ENCODE measurements at places on chromosomes 16 and 17.
A peak's percentile ranks its signal among the peaks of the same experiment; 100 is the strongest.

GRCh38 chr17:37299257-37299980 lies 76.4 kb upstream of the C17orf78 start:
- no peak for DNase-seq

DNA sequence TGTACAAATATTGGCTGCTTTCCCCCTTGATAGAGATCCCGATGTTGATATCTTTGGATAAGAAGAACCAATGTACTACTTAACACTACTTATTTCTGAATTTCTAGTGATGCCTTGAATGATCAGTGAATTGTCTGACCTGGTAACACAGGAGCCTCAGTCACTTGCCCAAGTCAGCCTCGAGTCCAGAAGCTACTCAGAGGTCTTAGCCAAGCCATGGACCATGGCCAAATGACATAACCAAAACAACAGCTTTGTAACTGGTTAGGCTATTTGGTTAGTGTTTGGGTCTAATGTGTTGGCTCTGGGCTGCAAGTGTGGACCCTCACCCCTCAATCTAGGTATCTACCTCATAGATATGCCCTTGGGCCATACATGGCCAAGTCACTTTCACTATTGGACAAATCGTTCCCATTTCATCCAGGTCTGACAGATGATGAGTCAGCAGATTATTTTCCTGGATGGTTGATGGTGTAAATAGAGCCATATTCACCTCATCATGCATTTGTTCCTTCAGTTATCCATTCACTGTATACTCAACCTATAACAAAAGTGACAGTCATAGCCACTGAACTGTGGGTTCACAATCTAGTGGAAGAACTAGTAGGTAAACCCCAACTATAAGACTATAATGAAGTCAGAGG lies 3.5 kb downstream of the RBFOX1 start:
- DNase-seq: no peak

DNA sequence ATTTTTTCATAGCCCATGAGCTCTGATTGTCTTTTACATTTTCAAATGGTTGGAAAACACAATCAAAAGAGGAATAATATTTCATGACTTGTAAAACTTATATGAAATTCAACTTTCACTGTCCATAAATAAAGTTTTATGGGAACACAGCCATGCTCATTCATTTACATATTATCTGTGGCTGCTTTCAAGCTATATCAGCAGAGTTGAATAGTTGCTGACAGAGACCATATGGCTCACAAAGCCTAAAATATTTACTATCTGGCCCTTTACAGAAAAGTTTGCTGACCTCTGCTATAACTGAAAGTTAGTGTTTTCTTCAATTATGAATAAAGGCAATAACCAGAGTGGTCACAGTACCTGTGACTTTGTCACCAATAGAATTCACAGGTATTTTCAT lies 128.2 kb upstream of the GNAO1 start:
- DNase-seq: no peak

DNA sequence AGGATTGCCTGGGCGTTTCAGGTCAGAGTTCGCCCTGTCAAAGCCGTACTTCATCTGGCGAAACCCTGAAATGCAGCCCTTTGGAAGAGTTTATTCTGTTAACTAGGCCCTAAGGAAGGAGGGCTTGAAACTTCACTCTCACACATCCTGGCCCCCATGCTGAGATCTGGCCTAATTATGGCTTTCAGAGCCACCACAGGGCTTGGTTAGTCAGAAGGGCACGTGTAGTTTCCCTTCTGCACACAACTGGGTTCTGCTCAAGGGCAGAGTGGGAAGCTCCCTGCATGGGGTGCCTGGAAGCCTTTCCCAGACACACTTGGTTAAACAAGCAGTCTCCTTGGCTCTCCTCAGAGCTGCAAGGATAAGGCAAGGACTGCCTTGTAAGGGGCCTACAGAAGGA lies 397.3 kb downstream of the SHISA9 start:
- DNase-seq: no peak

DNA sequence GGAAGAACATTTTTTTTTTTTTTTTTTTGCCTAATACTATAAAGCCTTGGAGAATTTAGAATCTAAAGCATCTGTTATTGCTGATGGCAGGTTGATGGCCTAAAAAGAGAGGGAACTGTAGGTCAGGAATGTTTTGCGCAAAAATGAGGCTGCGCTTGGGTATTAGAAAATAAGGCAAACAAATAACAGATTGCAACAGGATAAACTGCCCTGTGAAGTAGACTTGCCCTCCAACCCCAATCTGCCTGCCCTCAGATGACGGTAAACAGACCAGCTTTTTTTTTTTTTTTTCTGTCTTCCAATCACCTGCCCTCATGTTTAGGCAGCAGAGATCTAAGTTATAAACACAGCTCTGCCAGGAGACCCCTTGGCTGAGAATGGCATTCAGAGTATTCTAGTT lies 3.8 kb upstream of the DHX8 start:
- no peak for DNase-seq

DNA sequence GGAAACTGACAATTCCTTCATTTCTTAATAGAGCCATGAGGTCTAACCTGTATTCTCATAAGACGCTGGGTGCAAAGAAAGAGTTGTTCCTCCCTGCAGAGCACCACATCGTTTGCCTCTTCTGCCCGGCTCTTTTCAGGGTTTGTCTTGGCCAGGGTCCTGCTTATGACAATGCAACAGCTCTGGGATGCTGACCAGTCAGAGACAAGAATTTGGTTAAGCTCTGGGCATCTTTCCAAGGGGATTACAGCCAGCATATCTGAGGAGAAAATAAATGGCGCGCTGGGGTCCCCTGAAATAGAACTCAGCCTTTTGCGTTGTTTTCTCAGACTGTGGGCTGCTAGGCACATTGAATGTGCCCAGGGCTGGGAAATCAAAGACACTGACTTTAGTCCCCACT lies 128.6 kb downstream of the SHISA6 start:
- DNase-seq: no peak

- DNase-seq: no peak
These were observed 35.0 kb downstream of the BCAS3 start for GRCh38 chr17:60712675-60713074.

- no peak for DNase-seq
These were observed 124.6 kb downstream of the IRX5 start for GRCh38 chr16:55055262-55055661.

GRCh38 chr16:79137426-79137939 lies 463.1 kb downstream of the MAF start:
- DNase-seq: no peak

- peak; percentile 60 for DNase-seq
These were observed 2.3 kb downstream of the RPUSD1 start for GRCh38 chr16:785563-786535.

DNA sequence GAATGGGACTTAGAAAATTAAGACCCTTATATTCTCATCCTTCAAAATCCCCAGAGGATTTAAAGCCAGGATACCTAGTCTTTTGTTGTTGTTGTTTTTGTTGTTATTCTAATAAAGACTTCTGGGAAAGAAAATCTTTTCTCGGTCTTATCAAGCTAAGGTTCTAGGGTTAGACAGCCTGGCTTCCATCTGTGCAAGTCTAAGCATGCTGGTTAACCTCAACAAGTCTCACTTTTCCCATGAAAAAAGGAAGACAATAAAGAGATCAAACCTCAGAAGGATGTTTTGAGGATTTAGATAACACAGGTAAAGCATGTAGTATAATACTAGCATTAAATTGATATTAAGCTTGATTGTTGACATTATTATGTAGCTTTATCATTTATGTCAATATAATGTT lies 486.4 kb upstream of the SOX9 start:
- DNase-seq: no peak

DNA sequence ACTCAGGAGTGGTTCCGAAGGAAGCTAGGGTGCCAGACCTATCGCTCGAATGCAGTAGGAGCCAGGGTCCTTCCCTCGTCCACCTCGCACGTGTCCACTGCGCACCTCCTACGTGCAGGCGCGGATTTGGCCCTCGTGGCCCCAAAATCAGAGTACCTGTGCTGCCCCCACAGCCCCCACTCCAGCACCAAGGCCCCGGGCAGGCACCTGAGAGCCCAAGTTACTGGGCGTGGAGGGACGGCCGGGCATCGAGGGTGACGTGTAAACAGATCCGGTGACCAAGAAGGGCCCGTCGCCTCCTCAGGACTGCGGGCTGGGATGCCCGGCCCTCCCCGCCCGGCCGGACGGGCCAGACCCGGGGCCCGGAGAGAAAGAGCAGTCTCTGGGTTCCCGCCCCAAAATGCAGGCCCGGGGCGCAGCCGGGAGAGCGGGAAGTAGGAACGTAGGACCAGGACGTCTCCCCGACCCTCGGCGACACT lies 492 bp downstream of the SLC25A39 start:
- peak; percentile 30 for DNase-seq

DNA sequence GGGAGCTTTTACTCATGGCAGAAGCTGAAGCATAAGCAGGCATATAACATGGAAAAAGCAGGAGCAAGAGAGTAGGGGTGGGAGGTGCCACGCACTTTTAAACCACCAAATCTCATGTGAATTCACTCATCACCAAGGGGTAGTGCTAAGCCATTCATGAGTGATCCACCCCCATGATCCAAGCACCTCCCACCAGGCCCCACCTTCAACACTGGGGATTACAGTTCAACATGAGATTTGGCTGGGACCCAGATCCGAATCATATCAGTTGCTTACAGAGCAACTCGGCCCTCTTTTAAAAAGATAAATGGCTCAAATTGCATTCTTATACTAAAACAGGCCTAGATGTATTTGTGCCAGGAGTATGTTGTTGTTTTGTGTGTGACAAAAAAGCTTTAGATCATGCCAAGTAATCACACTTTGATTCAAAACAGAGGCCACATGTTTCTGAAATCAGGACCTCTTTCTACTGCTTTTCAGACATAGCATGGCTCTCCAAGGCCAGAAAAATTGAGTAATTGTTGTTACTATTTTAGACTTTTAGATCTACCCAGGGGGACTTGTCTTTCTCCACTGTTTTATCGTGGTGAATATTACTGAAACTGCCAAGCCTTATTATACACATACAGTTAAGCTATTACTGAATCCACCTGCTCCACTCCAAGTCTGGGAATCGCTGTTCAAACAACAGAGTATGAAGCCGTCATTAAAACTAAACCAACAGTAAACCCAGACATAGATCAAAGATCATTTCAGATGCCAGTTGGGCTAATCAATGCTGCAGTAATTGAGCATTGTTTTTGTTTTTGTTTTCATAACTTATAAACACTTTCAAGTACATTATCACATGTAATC lies 163.3 kb downstream of the KCNJ2 start:
- no peak for DNase-seq

- peak; percentile 37 for DNase-seq
These were observed 152.1 kb downstream of the AXIN2 start for GRCh38 chr17:65409381-65409780.

- no peak for DNase-seq
These were observed 26.1 kb downstream of the GPR142 start for GRCh38 chr17:74393346-74393942.

- DNase-seq: peak; percentile 33
These were observed 966 bp downstream of the MIEN1 start for GRCh38 chr17:39729280-39729851.

- peak; percentile 97 for DNase-seq
These were observed 24.8 kb upstream of the MRPS23 start for GRCh38 chr17:57874434-57875289.

DNA sequence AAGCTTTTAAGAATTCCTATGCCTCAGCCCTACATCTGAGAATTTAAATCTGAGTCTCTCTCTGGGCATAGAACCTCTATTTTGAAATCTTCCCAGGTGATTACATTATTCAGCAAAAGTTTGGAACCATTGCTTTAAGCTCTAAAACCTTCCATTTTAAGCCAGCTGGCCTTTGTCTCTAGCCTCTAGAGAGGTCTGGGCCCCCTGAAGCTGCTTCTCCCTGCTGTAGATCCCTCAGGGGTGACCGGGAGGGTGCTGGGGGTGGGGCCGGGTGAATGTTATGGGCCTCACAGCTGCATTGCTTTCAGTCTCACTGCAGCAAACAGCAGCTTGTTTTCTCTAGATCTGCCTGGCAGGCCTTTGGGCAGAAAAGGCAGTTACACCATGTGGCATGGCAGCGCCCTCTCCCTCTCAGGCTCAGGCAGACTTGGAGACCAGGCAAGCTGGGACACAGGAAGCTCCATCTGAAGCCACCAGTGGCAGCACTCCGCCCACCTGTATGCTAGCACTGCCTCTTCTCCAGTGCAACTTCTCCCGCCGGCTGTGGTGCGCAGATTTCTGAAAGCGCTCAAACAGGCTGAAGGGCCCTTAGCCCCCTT lies 66.3 kb downstream of the MPRIP start:
- DNase-seq: no peak

- no peak for DNase-seq
These were observed 106.3 kb upstream of the HAS3 start for GRCh38 chr16:68999114-68999513.

GRCh38 chr17:81387100-81388090 lies 7.9 kb upstream of the BAHCC1 start:
- DNase-seq: peak; percentile 69

GRCh38 chr16:66425651-66426050 lies 1.4 kb upstream of the BEAN1 start:
- no peak for DNase-seq

DNA sequence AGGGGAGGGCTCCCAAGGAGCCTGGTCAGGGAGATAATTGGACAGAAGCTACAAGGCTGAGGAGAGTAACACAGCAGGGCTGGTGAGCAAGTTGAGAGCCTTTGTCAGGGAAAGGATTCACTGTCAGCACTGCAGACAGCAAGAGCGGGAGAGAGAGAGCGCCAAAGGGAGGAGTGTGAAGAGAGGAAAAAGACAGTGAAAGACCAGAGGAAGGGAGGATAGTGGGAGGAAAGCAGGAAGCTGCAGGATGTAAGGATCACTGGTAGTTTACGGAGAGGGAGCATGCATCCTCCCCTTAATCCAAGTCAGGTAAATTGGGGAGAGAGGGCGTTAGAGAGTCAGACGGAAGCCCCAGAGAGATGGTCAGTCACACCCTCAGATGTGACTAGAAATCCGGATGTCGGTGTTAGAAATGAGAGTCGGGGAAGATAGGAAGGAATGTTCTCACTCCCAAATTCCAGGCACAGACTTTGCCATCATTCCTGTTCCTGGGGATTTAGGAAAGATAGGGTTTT lies 13.8 kb upstream of the SPOP start:
- no peak for DNase-seq

DNA sequence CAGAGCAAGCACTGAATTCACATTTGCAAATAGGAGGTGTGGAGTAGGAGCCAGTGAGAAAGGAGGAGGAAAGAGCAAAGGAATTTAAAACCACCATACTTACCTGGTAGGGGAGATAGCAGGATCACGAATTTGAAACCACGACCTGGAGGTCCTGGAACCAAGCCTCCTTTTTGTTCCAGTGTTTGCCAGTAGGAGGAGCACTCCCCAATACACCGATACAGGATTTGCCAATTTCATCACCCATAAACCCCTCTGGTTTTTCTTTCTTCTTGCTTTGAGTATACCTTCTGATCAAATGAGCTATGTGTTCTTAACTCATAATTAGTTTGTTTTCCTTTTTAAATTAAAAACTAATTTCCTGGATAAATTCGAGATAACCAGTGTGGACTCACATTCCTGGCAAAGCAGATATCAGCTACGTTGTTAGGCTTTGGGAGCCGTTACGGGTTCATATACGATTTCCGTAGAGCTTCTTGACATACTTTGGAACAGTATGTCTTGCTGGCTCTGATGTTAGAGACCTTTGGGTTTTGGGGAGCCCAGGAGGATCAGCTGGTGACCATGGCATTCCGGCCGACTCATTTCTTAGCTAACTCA lies 22.7 kb downstream of the BCO1 start:
- DNase-seq: no peak
